ENCODE measurements at places on chromosomes 2 and 18. TPM values are rescaled to one million over a fixed set of nuclear protein-coding genes. Genes with fewer than 3 reads are reported as not detected.

Gene FLACC1
- total RNA-seq: not detected

Gene FIGN
- total RNA-seq: 1.9 TPM

Gene ZNF892
- total RNA-seq: 3.1 TPM

- H3K4me1 ChIP-seq: peaks cover 19% of the 10 kb centered on the region
Observed at GRCh38 chr2:189533288-189534035, 47.1 kb downstream of the SLC40A1 start.

GRCh38 chr2:98505971-98506664 lies 61.5 kb downstream of the INPP4A start:
- peaks cover 47% of the 10 kb centered on the region for H3K4me1 ChIP-seq
- H3K36me3 ChIP-seq: no peaks in the 10 kb centered on the region
- DNase-seq: no peak
- no peak overlapping the region for H3K4me3 ChIP-seq
- peak overlapping the region; percentile 73 for H3K27ac ChIP-seq

DNA sequence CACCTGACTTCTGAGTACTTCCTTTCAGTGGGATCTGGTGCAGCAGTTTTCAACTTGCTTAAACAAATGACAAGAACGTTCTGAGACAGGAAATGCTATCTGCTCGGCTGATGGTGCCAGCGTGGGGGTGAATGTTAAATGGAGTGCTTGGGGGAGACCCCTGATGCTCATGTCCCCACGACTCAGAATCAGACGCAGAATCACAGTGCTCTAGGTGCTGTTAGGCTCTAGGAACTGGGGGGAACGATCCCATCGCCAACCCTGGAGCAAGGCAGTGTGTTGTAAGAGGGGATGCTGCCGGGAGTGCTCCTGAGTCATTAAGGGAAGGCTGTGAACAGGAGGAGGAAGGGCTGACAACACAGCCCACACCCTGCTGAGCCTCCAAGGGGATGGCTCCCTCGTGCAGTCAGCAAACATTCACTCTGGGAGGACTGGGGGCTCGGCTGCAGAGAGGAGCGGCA lies 34.1 kb upstream of the KCNF1 start:
- DNase-seq: peak; percentile 54
- H3K27ac ChIP-seq: no peak overlapping the region
- peaks cover 6% of the 10 kb centered on the region for H3K27me3 ChIP-seq
- no peaks in the 10 kb centered on the region for H3K36me3 ChIP-seq
- H3K4me1 ChIP-seq: no peaks in the 10 kb centered on the region

- H3K27ac ChIP-seq: no peak overlapping the region
- H3K4me1 ChIP-seq: no peaks in the 10 kb centered on the region
- no peak for DNase-seq
- no peaks in the 10 kb centered on the region for H3K36me3 ChIP-seq
Observed at GRCh38 chr2:16071865-16072637, 131.7 kb downstream of the MYCN start.

- H3K27ac ChIP-seq: no peak overlapping the region
- DNase-seq: no peak
- no peaks in the 10 kb centered on the region for H3K4me1 ChIP-seq
- peaks cover 82% of the 10 kb centered on the region for H3K36me3 ChIP-seq
- no peaks in the 10 kb centered on the region for H3K27me3 ChIP-seq
Observed at GRCh38 chr2:88574445-88574844, 52.8 kb downstream of the EIF2AK3 start.

DNA sequence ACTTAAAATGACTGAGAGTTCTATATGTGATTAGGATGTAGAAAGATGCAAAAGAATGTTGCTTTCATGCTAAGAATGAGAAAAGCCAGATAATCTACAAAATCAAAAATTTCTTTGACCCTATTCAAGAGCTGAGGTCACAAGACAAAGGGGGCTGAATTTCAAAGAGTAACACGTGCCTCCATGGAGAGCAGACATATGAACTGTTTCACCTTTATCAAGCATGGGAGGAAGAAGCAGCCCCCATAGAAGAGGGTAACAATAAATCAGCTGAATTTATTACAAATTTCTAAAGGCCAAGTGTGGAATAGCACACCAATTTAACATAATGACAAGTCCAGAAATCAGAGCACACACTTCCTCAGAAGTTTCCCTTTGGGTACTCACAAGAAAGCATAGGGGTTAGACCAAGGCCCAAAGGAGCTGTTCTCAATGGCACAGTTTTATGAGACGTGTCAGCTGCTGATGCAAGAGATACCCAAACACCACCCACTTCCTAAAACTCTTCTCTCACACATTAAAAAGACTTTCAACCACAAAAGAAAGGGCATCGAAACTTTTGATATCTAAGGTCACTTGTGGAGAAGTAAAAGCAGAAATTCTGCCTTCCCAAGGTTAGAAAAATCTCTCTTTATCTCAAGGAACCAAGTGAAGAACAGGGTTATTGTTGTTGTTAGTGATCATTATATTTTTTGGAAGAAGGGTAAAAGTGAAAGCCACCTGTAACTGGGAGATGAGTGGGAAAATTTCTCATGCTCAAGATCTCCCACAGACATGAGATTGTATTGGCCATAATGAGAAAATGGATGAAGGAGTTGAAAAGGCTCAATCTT lies 950.1 kb downstream of the TRIB2 start:
- DNase-seq: no peak
- no peak overlapping the region for H3K4me3 ChIP-seq
- H3K27ac ChIP-seq: no peak overlapping the region
- no peaks in the 10 kb centered on the region for H3K4me1 ChIP-seq
- H3K36me3 ChIP-seq: no peaks in the 10 kb centered on the region

- H3K27me3 ChIP-seq: no peaks in the 10 kb centered on the region
- H3K4me1 ChIP-seq: peaks cover 7% of the 10 kb centered on the region
- peaks cover 10% of the 10 kb centered on the region for H3K36me3 ChIP-seq
- DNase-seq: no peak
- H3K27ac ChIP-seq: no peak overlapping the region
- H3K4me3 ChIP-seq: no peak overlapping the region
Observed at GRCh38 chr2:29192526-29192925, 77.3 kb downstream of the CLIP4 start.

GRCh38 chr18:59458575-59458974 lies 99.5 kb upstream of the LMAN1 start:
- no peak for DNase-seq
- no peaks in the 10 kb centered on the region for H3K36me3 ChIP-seq
- H3K4me3 ChIP-seq: no peak overlapping the region
- H3K4me1 ChIP-seq: peaks cover 4% of the 10 kb centered on the region
- no peak overlapping the region for H3K27ac ChIP-seq

- peaks cover 17% of the 10 kb centered on the region for H3K36me3 ChIP-seq
- H3K4me3 ChIP-seq: no peak overlapping the region
- H3K4me1 ChIP-seq: no peaks in the 10 kb centered on the region
- no peaks in the 10 kb centered on the region for H3K27me3 ChIP-seq
- H3K27ac ChIP-seq: no peak overlapping the region
Observed at GRCh38 chr2:235977445-235977844, 190.7 kb downstream of the GBX2 start.
